ENCODE measurements at places on chromosomes 11 and 22. TPM values are rescaled to one million over a fixed set of nuclear protein-coding genes. Genes with fewer than 3 reads are reported as not detected.

The OR51B2 gene
- total RNA-seq: not detected

The HTR3B gene
- total RNA-seq: not detected

The CCDC188 gene
- not detected for total RNA-seq

The APOA4 gene
- 1.8 TPM for total RNA-seq

The CCDC87 gene
- total RNA-seq: 1.0 TPM

The RGL4 gene
- total RNA-seq: not detected

The FGF19 gene
- total RNA-seq: 1.7 TPM

The ZFTA gene
- 30.8 TPM for total RNA-seq

The MCHR1 gene
- not detected for total RNA-seq

- DNase-seq: no peak
Observed at GRCh38 chr11:123093739-123094138, 31.8 kb upstream of the HSPA8 start.

DNA sequence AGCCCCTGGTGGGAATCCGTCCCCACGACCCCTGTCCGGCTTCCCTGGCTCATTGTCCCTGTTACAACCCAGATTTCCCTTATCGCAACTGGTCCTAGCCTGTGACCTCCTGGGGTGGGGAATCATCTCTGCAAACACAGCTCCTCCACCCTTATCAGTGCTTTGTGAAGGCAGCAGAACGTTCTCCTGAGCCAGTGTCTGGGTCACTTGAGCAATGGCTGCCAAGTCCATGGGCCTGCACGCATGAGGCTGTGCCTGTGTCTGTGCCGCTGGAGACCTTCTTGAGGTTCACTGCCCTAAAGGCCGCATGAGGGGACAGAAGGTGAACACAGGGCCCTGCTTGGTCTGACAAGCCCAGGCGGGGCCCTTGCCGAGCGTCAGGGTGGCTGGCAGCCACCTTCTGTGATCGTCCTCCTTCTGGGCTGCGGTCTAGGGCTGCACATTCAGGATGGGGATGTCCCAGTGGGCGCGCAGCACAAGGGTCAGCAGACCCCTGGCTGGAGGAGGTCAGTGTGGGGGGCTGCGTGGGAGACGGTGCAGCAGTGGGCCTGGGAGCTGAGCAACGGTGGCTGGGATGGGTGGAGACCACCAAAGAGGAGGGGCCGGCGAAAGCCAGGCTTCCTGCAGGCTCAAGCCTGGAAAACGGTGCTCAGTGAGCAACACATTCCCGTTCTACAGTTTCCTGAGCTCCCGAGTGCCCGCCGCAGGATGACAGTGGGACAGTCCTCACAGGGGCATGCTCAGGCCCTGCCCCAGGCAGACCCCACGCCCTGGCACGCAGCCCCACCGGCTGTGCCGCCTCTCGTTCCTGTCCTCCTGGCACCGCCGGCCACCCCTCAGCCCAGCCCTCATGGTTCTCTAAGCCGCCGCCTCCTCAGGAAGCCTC lies 74.1 kb downstream of the CDKN1C start:
- DNase-seq: no peak

- no peak for DNase-seq
Observed at GRCh38 chr22:50537765-50538164, 7.9 kb upstream of the KLHDC7B start.

DNA sequence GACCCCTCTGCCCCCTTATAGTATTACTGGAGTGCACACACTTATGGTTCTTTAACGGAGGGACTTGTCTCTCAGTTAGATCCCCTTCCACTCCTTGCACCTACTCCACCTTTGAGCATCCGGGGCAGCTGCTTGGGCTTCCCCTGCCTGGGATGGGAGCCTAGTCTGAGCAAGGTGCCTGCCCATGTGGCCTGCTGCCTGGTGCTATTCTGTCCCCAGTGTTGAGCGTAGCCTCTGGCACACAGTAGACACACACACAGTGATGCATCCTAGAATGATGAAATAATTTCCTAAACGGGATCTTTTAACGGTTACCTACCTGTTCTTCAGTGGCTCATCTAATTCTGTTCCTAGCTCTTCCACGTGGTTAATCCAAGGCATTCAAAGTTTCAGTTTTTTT lies 22.4 kb downstream of the PPFIA1 start:
- DNase-seq: no peak

DNA sequence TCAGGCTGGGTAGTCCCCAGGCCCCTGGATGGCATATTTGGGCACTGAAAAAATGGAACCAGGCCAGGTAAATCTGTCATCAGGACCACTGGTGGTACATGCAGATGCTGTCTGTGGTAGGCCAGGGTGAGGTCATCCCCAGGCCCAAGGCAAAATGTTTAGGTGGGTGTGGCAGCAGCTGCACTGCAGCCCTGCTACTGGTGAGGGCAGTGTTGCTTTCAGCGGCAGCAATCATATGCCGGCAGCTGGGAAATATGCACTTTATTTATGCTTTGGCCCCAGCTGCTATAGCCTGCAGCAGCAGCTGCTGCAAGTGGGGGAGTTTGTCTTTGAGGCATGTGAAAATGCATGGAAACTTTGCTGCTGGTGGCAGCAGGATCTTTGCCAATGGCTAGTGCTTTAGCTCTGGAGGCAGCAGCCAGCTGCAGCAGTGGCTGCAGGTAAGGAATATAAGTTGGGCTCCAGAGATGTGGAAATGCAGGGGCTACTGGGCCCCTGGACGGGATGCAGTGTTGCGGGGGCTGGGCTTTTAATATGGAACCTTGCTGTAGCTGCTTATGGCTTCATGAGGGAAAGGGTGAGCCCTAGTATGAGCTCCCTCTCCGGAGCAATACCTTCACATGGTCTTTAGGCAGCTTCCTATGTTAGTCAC lies 365.7 kb upstream of the CADM1 start:
- DNase-seq: peak; percentile 64

DNA sequence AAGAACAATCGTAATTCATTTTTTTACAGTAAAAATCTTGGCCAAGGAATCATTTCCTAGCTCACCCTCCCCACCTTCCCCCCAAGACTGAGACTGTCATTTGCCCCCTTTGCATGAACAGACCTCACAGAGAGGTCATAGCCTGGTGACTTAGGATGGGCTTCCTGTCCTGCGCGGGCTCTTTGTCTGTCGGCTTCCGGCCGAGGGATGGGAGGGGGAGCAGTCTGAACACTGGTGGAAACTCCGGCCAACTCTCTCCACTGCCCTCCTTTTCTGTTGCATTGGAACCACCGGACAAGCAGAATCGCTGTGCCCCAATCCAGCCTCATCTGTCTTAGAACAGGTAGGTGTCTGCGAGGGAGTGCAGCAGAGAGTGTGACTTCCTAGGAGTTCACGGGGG lies 41.7 kb downstream of the TEAD1 start:
- no peak for DNase-seq

DNA sequence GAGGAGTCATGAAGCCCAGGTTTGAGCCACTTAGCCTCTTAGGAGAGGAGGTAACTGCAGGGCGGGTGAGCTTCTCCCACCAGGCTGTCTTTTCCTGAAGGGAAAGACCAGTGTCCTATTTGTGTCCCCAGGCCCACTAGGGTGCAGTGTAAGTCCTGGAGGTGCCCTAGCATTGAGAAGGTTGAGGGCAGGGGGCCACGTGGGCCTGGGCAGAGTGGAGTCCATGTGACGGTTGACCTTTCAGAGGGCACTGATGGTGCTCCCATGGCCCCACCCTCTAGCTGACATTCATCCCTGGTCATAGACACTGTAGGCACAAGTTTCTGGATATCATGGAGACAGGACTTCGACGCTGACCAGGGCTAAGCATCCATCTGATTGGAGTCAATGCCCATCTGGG lies 44.1 kb upstream of the TP53I11 start:
- no peak for DNase-seq

GRCh38 chr11:47571895-47572294 lies 6.5 kb downstream of the PTPMT1 start:
- no peak for DNase-seq

DNA sequence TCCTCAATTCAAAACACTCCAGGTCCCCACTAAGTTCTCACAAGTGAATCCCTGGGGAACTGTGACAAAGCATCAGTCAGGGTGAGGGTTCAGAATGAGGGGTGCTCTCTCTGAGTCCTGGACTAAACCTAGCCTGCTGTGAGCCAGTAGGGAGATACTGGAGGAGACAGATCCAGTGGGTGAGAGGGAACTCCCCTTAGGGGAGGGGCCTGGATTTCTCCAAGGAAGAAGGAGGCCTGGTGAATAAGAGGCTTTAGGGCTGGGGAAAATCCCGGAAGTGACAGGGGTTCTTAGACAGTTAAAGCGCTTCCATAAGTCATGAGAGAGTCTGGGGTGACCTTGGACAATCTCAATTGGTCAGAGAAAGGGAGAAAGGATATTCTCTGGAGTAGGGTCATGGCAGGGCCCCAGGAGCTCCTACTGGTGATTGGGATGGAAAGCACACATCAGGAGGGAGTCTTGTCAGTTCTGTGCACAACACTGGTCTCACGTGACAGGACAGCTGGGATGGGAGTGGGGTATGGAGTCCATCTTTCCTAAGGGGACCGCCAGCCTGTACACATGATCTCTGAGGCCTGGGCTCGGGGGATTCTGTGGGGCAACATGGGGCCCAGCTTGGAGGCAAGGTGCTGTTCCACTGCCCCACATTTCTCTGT lies 1.5 kb downstream of the TBC1D10A start:
- no peak for DNase-seq

- peak; percentile 92 for DNase-seq
Observed at GRCh38 chr11:6353367-6353987, 33.2 kb upstream of the CAVIN3 start.

- DNase-seq: no peak
Observed at GRCh38 chr11:117678658-117679406, 118.2 kb downstream of the DSCAML1 start.

DNA sequence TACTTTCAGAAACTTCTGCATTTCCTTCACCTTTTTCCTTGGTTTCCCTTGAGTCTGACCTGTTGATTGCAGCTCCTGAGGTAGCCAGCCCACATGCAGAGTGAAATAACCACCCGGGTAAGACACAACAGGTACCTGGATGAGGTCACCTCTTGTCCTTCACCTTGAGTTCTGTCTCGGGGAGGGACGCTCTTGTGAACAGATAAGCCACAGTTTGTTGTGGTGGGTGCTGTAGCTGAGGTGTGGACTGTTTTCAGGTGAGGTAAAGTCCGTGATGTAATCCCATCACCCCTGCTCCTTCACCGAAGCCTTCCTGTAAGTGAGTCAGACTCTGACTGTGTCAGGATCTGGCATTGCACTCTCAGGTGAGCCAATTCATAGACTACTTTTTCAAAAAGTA lies 183.1 kb downstream of the NAV2 start:
- no peak for DNase-seq

GRCh38 chr11:2390725-2391151 lies 9.8 kb upstream of the TSSC4 start:
- DNase-seq: no peak

DNA sequence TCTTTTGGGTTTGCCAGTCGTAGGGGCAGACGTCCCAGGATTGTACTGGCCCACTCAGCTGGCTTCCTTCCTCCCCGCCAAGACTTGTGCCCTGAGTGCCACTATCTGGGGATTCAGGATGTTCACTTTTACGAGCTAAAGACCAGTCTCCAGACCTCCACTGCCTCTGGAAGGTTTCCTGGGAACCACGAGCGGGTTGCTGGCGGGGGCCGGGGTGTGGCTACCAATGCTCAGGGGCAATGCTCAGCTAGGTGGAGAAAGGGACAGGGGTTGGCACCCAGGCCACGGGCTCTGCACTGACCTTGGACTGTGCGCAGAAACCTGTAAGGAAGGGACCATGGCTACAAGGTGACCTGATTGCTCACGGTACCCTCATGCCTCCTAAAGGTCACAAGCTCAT lies 2.2 kb downstream of the NEFH start:
- DNase-seq: no peak

GRCh38 chr11:75797792-75798191 lies 17.2 kb upstream of the UVRAG start:
- DNase-seq: no peak

DNA sequence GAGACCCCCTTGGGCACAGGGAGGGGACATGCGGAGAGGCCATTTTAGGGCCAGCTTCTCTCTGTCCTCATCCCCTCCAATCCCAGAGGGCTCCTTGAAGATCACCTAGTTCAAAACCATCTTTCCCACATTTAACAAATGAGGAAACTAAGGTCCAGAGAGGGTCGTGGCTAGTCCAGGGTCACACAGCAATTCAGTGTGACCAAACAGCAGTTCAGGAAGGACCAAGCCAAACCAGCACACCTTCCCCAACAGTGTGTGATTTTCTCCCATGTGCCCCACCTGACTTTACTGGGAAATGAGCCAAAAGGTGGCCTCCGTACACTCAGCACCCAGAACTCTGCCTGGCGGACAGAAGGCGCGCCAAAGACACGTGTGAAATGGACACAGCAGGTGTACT lies 51.3 kb downstream of the CACNA1I start:
- no peak for DNase-seq

- no peak for DNase-seq
Observed at GRCh38 chr11:33708985-33709384, 8.4 kb upstream of the C11orf91 start.

- DNase-seq: peak; percentile 90
Observed at GRCh38 chr11:125404811-125405790, 91.0 kb downstream of the FEZ1 start.

All from Caco-2 (cell line).